Ammon's horn (tissue), 1 donor: ENCODE measurements at places on chromosomes 16 and 17.

DNA sequence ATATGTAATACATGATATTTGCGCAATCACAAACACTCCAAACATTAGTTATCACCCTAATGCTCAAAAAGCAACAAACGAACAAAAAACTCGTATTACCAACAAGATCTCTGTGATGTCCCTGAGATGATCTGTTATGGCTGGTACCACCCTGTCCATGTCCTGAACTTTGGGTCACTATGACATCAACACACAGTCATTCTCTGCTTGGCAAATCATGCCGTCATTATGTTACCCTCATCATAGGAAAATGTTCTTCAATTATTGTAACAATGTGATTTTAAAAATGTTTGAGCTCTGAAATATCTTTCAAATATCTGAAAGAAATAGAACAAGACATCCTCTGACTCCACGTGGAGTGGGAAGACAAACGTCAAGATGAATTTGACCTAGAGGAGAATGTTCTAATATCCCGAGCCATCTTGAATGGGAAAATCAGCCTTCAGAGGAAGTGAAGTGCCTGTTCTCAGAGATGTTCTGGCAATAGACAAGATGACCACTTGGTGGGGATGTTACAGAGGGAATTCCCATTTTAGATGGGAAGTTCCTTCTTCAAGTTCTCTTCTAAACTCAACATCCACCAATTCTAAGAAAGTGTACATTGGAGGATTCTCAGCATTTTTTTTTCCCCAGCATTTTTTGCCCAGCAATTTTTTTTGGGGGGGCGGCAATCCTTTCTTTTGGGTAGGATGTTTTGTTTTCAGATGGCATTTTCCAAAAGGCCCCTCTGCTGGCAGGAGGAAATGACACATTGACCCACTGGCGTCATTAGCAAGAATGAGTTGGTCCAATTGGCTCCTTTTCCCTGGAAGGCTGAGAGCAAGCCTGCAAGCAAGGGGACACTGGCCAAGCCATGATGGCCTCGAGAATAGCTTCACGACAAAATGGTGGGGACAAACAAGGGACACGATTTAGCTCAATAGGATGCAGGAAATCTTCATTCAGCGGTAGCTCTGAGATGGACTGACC lies 3.7 kb upstream of the HSD17B2 start:
- DNase-seq = peak; percentile 69

DNA sequence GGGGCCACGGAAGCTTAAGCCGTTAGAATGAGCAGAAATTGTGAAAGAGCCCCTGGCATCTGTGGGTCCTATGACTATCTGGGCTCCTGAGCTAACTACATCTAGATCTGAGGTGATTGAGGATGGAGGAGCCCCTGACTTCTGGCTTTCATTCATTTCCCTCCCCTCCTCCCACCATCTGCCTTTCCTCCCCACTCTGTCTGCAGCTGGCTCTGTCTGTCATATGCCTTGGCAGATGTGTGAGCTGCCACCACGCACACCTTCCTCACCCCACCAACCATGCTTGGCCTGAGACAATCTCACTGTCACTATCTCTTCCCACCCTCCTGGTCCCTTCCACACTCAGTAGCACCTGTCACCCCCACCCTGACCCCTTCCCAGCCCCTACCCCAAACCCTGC lies 5.1 kb downstream of the CD300E start:
- DNase-seq = no peak

DNA sequence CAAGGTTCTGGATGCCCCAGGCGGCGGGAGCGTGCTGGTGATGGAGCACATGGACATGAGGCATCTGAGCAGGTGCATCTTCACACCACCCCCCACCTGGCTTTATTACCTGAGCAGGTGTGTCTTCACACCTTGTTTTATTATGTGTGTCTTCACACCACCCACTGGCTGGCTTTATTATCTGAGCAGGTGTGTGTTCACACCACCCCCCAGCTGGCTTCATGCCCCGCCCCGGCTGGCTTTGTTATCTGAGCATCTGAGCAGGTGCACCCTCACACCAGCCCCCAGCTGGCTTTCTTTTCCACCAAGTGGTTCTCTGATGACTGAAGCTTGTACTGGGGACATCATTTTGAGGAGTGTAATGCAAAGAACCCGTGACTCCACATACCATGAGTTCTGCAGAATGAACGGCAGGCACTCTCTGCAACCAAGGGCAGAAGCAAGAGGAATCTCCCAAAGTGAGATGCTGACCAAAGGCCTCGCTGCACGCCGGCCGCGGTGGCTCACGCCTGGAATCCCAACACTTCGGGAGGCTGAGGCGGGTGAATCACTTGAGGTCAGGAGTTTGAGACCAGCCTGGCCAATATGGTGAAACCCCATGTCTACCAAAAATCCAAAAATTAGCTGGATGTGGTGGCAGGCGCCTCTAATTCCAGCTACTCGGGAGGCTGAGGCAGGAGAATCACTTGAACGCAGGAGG lies 2.6 kb downstream of the FN3KRP start:
- DNase-seq = no peak

- DNase-seq = no peak
Measured at GRCh38 chr17:31598921-31599571, 207.6 kb downstream of the RAB11FIP4 start.

GRCh38 chr16:3023415-3023668 lies 400 bp downstream of the HCFC1R1 start:
- DNase-seq = peak; percentile 62

DNA sequence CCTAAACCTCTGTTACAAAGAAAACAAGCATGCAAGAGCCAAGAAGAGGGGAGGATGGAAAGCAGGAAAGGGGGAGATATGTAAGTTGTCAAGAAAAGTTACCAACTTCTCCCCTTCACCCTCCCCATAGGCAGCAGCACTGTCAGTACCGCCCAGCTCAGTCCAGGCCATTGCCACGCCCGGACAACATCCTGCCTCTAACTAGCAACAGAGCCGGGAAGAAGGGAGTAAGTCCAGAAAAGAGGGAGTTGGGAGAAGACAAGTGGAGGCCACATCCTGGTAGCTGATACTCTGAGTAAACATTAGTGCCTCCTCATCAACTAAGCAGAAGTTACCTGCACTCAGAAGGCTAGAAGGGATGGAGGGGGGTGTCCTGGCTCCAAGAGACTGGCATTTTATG lies 113.6 kb downstream of the SMG6 start:
- DNase-seq = no peak

- DNase-seq = peak; percentile 87
Measured at GRCh38 chr16:52191531-52192134, 355.3 kb downstream of the TOX3 start.

- no peak for DNase-seq
Measured at GRCh38 chr17:32634167-32634566, 147.4 kb downstream of the CDK5R1 start.

DNA sequence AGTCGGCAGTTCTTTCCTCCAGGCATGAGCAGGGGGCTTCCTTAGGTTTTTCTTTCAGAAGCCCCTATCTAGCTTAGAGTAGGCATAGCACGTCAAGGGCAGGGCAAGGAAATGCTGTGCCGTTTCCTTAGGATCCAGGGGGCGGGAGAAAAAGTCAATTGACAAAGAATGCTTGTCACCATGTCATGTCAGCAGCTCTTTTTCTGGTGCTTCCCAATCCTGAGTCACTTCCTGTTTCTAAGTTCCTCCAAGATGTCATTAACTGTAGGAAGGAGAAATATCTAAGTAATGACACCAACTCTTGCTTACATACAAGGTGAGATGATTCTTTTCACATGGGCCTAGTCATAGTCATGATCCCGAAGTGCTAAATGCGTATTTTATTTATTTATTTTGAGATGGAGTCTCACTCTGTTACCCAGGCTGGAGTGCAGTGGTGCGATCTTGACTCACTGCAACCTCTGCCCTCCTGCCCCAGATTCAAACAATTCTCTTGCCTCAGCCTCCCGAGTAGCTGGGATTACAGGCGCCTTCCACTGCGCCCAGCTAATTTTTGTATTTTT lies 35.2 kb downstream of the GJC1 start:
- no peak for DNase-seq

DNA sequence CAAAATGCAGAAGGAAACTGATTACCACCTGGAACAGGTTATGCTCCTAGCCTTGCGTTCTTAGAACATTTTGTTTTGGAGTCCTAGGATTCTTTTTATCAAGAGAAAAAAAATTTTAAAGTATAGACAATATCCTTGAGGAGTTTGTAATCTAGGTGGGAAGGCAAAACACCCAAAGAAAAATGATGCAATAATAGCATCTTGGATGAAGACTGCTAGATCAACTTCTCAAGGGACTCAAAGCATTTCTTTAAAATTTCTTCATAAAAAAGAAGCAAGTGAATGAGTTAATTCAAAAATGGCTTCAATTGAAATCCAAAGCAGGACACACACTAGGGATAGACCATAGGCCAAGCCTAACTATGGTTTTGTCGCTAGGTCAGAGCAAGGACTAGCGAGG lies 515.8 kb upstream of the ZFHX3 start:
- DNase-seq = no peak

- DNase-seq = peak; percentile 38
Measured at GRCh38 chr17:63337579-63337978, 108.5 kb downstream of the CYB561 start.

GRCh38 chr17:61700252-61700651 lies 109.2 kb upstream of the NACA2 start:
- no peak for DNase-seq

DNA sequence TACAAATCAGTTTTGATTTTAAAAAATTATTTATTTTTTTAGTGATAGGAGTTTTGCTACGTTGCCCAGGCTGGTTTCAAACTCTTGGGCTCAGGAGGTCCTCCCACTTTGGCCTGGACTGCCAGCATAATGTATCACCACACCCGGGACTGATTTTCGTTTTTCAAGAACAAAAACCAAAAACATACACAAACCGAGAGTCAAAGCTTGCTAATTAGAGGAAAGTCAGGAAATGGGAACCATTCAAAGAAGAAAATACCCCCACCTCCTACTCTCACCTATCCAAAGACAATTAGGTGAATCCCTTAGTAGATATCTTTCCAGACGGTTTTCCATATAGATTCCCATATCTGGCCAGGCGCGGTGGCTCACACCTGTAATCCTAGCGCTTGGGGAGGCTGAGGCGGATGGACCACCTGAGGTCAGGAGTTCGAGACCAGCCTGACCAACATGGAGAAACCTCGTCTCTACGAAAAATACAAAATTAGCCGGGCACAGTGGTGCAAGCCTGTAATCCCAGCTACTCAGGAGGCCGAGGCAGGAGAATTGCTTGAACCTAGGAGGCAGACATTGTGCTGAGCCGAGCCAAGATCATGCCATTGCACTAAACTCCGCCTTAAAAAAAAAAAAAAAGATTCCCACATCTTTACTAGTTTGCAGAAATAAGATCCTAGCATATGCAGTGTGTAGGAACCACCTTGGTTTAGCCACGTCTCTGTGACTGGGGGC lies 883 bp upstream of the SPN start:
- no peak for DNase-seq

DNA sequence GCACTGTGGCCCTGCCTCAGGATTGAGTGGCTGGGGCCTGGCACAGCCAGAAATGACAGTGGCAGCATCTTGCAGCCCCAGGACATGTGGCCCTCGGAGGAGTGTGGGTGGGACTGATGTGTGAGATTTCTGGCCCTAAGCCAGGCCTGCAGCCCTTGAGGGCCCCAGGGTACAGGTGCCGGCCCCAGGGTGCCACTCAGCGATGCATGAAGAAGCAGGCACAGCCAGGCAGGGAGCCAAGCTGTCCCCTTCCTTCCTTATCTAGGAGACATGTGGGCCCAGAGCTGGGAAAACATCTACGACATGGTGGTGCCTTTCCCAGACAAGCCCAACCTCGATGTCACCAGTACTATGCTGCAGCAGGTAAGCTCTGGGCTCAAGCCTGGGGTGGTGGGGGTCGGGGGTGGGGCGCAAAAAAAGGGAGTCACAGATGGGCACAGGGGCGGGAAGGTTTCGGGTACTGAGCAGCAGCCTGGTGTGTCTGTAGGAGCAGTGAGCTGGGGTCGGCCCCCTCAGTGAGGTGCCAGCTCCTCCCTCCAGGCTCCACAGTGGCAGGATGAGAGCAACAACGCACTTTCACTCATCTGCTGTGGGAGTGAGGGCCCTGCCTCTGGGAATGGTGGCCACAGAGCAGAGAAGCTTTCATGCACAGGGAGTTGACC lies 4.1 kb downstream of the ACE start:
- no peak for DNase-seq

DNA sequence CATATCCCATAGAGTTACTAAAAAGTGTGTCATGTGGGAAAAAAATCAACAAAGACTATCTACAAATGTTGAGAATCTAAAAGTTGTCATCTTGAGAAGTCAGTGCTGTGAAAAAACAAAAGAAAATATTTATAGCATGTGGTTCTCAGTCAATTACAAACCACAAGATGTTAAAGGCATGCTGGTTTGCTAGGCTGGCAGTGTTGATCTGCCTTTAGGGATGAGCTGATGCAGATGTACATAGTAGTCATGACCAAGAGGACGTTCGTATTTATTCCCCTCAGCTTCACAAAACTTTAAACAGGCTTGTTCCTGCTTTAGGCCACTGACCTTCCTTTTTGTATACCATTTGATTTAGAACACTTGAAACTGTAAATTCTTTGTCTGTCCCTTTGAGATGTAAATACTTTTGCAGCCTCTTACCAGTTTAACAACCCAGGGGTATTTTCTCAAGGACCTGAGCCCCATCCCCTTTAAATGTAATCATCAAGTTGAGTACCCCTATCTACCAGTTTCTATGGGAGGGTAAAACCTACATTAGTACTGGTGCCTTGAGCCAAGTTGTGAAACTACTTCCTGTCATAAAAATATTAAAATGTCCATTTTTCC lies 446.6 kb downstream of the KCNJ18 start:
- no peak for DNase-seq

- DNase-seq = peak; percentile 54
Measured at GRCh38 chr17:39573447-39574298, 34.0 kb downstream of the NEUROD2 start.

DNA sequence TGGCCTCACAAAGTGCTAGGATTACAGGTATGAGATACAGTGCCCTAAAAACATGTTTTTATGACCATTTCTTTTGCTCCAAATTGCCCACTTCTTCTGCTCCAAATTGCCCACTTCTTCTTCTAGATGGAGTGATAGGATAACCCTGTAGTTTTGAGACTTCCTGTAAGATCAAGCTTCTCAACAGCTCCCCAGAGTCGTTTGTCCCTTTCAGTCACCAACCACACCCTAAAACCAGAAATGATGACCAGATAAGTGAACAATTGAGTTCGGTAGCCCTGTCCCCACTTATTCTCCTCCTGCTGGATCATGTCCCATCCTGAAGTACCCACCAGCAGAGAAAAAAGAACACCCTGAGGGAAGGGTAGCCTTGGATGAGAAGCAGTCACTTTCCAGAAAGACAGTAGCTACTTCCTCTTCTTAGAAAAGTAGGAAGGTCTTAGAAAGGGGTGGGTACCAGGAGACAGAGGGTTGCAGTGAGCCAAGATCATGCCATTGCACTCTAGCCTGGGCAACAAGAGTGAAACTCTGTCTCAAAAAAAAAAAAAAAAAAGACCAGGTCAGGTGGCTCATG lies 2.5 kb downstream of the ODAD4 start:
- DNase-seq = peak; percentile 28

GRCh38 chr16:81526935-81527334 lies 82.3 kb downstream of the CMIP start:
- DNase-seq = no peak

- DNase-seq = no peak
Measured at GRCh38 chr16:50229149-50229726, 37.1 kb upstream of the ADCY7 start.
